Astrocyte (in vitro differentiated cells and primary cell): ENCODE measurements at places on chromosomes 2 and 18. TPM values are rescaled to one million over a fixed set of nuclear protein-coding genes. Genes with fewer than 3 reads are reported as not detected.

The DSG4 gene
- total RNA-seq = not detected in 2 replicates

The VWA3B gene
- total RNA-seq = not detected in 2 replicates

The EVA1A gene
- total RNA-seq = 19.0 and 28.6 TPM in 2 replicates

The STARD7 gene
- 101 and 103 TPM in 2 replicates for total RNA-seq

The SLC16A14 gene
- 3.5 and 4.2 TPM in 2 replicates for total RNA-seq

The TNFRSF11A gene
- total RNA-seq = 0.75 and 1.5 TPM in 2 replicates

The PIK3C3 gene
- total RNA-seq = 104 and 106 TPM in 2 replicates

The SOX11 gene
- 15.1 and 19.2 TPM in 2 replicates for total RNA-seq

The KCNF1 gene
- 0.19 and 1.6 TPM in 2 replicates for total RNA-seq

The FAM161A gene
- 2.8 and 2.9 TPM in 2 replicates for total RNA-seq

The RAB6C gene
- 0.09 and 0.14 TPM in 2 replicates for total RNA-seq

The TXNDC2 gene
- total RNA-seq = 0.07 TPM in 1 of 2 replicates, not detected in the other

The MC4R gene
- not detected in 2 replicates for total RNA-seq

The ANKRD29 gene
- 0.70 and 0.75 TPM in 2 replicates for total RNA-seq

The HOXD1 gene
- total RNA-seq = not detected in 2 replicates

The SRD5A2 gene
- total RNA-seq = not detected in 2 replicates
